SK-N-SH (cell line): ENCODE measurements at places on chromosomes 1 and 21. TPM values are rescaled to one million over a fixed set of nuclear protein-coding genes. Genes with fewer than 3 reads are reported as not detected.

Gene AK5
- 22.9 TPM in 2 replicates for polyA plus RNA-seq

Gene CENPL
- 4.0 and 6.9 TPM in 2 replicates for polyA plus RNA-seq

Gene TPRG1L
- polyA plus RNA-seq = 25.9 and 35.5 TPM in 2 replicates

Gene SDHB
- 128 and 139 TPM in 2 replicates for polyA plus RNA-seq

Gene COA6
- 34.2 and 42.2 TPM in 2 replicates for polyA plus RNA-seq

Gene ITLN1
- polyA plus RNA-seq = not detected in 2 replicates

Gene PLCH2
- 0.08 and 0.18 TPM in 2 replicates for polyA plus RNA-seq

Gene RGS13
- polyA plus RNA-seq = 0.05 TPM in 1 of 2 replicates, not detected in the other

Gene GPR25
- polyA plus RNA-seq = not detected in 2 replicates

Gene FALEC
- polyA plus RNA-seq = 0.50 and 0.72 TPM in 2 replicates

Gene FCER1A
- polyA plus RNA-seq = not detected in 2 replicates

DNA sequence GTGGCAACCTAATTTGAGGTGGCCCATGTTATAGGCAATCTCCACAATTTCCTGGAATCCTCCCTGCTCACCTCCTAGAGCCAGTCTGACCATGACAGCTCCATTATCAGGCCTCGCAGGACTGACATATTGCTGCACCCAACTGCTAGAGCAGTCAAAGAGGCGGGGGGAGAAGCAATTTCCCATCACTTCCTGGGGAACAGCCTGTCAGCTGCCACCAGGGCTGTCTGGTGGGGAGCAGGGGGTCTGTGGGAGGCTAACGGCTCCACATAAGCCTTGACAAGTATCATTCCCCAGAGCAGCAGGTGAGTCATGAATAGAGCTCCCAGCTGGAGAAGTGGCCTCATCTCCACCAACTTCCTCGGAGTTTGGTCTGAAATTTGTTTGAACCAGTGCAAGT lies 322.9 kb downstream of the MATN1 start:
- DNase-seq = no peak

- DNase-seq = no peak
Observed at GRCh38 chr1:79595931-79596330, 589.4 kb upstream of the ADGRL4 start.

DNA sequence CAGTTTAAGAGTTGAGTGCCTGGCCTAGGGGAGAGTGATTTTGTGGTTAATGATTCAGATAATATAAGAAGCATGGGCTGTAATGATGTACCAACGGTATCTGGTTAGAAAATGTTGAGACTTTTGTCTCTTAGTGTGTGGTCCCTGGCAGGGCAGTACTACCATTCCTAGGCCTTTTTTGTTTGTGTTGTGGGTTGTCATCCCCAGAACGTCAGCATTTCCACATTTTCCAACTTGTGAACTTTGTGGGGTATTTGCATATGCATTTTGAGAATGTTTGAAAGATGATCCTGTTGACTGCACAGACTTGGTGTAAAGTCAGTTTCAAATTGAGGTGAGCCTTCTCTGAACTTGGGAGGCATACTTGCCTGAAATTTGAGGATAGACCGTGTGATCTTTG lies 11.4 kb downstream of the NEK7 start:
- no peak for DNase-seq

GRCh38 chr1:46248122-46248920 lies 758 bp downstream of the RAD54L start:
- peak; percentile 55 for DNase-seq

DNA sequence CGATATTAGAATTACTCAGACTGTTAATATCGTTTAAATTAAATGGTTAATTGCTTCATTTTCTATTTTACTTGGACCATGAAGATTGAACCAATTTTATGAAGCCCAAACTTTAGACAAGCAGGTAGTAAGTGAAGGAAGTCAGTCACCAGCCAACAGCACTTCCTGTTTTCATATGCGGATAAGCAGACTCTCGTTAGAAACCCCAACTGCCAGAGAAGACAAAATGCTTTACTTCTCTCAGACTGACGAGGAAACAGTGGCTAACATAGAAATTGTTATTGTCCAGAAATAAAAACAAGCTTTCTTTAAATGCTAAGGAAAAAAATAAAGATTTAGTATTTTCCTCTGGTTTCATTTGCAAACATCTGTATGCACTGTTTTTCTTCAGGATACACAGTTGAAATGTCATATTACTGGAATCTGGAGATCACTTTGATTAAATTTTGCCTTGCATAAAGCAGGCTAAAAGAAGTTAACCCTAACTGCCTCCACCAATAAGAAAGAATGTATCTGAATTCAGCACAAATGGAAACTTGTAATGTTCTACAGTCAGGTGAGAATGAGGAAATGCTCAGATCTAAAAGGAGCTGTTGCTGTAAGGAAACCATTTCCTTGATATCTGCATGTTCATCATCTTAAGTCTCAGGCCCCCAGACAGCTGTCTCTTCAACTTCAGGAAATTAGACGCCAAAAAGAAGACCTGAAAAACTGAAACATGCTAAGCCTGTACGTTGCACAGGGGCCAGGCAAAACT lies 129.8 kb upstream of the SAMSN1 start:
- DNase-seq = no peak

DNA sequence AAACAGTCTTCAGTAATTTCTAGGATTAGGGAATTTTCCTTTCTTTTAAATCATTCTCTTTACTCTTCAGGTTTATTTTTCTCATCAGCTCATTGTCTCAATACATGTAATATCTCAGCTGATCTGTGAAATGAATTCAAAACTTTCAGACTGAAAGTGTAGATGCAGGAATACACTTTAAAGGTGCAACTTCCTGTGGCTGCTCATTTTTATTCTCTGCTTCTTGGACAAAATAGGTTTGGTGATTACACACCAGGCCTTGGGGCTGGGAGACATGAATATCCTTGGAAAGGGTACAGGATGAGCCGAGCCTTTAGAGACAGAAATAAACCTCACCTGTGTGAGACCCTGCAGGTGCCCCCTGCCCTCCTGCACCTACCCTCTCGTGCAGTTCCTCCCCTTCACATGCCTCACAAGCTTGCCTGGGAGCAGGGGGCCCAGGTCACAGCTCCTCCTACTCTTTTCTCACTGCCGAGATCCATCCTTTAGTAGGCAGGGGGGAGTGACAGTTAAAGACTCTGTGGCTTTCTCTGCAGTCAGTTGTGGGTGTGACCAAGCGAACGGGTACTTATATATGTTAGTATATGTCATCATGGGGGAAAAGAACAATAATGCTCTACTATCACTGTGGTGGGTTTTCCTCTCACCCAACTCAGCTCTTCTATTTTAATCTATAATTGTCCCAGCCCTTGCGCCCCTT lies 23.6 kb downstream of the XCL2 start:
- DNase-seq = no peak

DNA sequence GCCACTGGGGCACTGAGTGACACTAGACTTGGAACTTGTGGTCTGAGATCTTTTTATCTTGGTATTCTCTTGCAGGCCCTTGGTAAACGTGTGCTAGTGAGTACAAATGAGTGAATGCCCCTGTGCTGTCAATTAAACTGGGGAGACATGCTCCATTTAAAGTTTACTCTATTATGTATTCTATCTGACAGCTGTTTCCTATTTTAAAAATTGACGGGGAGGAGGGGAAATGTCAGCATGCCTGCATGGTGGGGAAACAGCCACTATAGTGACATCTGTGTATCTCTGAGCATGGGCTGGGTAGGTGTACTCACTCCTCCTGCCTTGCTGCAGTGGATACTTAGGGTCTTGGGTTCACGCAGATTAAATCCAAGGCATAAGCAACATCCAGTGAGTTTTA lies 59.0 kb upstream of the IKBKE start:
- DNase-seq = peak; percentile 57

DNA sequence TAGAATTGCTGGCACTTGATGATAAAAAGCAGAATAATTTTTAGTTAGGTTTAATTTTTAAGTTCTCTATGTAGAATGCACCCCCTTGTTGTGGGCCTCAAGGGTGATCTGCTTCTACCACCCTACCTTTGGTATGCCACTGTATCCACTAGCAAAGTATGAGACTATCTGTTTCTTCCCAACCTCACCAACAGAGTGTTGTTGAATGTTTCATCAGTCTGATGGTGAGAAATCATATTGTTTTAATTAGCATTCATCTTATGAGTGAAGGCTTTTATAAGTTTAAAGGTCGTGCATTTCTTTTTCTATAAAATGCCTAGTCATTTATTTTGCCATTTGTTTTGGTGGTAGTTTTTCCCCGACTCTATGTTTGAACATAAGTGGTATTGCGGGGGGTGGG lies 141.0 kb downstream of the MAGI3 start:
- no peak for DNase-seq

- DNase-seq = no peak
Observed at GRCh38 chr1:1135339-1136136, 19.6 kb upstream of the C1orf159 start.

- peak; percentile 89 for DNase-seq
Observed at GRCh38 chr1:32870615-32871363, at the start of gene FNDC5. Gene FNDC5 (minus strand): TSS chr1:32870912.

DNA sequence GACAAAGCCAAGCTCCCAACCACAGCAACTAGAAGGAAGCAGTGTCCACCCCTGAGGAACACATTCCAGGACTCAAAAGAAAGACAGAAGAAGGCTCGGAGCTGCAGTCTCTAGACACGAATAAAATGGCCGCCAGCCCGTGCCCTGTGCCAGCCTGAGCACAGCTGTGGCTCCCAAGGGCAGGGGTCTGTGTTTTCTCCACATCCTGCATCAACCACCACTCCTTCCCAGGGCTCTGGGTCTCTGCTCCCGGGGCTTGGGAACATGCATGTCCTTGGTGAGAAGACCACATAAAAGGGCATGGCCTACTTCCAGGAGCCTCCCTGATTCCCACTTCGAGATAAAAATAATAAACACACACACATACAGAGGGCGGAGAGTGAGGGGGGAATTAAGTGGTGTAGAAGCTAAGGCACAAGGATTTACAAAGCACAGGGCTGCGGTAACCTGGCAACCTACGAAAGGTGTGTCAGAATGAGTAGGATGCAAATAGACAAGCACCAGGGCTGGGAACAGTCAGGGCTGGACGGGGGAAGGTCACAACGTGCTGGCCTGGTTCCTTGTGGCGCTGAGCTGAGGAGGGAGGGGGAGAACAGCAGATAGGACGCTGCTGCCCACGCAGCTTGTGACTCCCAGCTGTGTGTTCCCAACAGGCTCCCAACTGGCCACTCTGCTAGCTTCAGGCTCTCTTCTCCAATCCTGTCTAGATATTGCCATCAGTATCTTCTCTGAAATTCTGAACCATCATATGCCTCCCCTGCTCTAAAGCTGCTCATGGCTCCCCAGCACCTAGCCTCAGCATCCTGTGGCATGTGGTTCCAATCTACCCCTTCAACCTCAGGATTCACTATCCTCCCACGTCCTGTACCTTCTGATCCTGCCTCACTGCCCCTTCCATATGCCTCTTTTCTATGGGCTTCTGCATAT lies 72.5 kb downstream of the CD34 start:
- no peak for DNase-seq

DNA sequence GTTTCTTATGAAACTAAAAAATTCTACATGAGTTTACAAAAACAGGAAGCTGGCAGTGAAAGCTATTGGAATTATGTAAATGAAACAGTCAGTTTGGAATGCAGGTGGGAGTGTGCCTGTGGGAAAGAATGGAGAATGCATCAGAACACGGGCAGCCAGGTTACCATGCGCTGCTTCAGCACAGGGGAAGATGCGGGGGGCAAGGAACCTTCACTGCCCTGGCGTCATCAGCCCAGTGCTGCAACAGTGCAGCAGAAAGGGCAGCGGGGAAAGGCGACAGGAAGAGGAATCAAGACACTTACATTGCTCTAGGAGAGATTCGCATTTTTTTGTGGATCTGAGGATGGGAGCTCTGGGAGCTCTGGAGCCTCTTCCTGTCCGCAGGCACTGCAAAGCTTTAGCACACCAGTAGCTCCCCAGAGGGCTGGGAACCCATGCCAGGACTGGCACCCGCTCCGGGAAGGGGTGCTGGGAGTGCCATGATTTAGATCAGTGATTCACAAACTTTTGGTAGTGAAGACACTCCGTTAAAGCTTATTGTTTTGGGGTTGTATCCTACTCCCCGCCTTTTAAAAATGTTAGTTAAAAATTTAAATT lies 64.1 kb upstream of the WDR26 start:
- no peak for DNase-seq

DNA sequence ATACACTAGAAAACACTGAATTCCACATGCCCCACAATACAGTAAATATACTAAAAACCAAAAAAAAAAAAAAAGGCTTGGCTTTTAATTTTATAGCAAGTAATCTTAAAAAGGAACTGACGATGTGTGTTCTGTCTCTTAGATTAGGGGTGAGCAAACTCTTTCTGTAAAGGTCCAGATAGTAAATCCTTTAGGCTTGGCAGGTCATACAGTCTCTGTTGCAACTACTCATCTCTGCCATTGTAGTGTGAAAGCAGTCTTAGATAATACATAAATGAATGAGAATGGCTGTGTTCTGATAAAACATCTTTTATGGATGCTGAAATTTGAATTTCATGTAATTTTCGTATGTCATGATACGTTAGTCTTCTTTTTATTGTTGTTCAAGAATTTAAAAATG lies 150.2 kb downstream of the SLC30A10 start:
- DNase-seq = no peak

- DNase-seq = peak; percentile 37
Observed at GRCh38 chr1:15328351-15329103, 81.2 kb upstream of the EFHD2 start.

DNA sequence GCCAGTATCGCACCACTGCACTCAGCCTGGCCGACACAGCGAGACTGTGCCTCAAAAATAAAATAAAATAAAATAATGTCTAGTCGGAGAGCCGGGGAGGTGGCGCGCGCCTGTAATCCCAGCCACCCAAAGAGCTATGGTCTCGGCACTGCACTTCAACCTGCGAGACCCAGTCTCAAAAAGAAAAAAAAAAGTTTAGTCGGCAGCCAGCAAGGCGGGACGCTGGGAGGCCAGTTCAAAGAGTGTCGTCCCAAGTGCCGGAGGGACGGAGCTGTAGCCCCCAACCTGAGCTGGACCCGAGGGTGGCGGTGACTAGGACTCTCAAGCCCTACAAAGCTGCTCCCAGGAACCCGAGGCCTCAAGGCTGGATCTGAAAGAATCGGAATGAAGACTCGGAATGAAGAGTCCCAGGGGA lies 632 bp upstream of the FALEC start:
- DNase-seq = no peak

DNA sequence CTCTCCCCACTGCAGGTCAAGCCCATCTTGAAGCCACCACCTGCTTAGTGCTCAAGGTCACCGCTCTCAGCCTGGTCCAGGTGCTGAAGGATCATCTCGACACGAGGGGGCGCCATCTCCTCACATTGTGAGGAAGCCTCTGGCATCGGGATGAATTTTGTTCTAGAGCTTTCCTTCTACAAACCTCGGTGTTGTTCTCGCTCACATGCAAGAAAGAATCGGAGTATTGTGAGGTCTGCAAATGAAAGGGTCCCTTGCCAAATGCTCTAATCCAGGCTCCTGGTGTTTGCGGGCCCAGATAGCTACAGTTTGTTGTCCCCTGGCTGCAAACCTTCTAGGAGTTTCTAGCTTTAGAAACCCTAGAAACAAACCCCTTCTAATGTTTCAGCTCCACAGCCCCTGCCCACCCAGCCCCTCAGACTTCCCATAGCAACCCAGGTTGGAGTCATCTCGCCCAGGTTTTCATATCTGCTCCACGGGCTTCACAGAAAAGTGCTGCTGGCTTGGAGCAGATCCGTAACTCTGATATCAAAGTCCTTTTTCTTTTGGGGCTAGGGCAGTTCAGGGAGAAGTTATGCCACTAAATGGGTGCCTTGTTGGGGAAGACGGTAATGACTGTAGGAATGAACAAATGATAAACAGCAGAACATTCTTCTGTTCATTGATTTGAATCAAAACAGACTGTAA lies 8.6 kb upstream of the ATP5PO start:
- DNase-seq = peak; percentile 79

GRCh38 chr1:108643492-108644335 lies 17.2 kb downstream of the HENMT1 start:
- DNase-seq = peak; percentile 70

- no peak for DNase-seq
Observed at GRCh38 chr1:83034851-83035250, 964.1 kb downstream of the TTLL7 start.
